ENCODE measurements at places on chromosomes 1 and 21. TPM values are rescaled to one million over a fixed set of nuclear protein-coding genes. Genes with fewer than 3 reads are reported as not detected.

The TNNI3K gene
- 1.4 TPM for total RNA-seq

DNA sequence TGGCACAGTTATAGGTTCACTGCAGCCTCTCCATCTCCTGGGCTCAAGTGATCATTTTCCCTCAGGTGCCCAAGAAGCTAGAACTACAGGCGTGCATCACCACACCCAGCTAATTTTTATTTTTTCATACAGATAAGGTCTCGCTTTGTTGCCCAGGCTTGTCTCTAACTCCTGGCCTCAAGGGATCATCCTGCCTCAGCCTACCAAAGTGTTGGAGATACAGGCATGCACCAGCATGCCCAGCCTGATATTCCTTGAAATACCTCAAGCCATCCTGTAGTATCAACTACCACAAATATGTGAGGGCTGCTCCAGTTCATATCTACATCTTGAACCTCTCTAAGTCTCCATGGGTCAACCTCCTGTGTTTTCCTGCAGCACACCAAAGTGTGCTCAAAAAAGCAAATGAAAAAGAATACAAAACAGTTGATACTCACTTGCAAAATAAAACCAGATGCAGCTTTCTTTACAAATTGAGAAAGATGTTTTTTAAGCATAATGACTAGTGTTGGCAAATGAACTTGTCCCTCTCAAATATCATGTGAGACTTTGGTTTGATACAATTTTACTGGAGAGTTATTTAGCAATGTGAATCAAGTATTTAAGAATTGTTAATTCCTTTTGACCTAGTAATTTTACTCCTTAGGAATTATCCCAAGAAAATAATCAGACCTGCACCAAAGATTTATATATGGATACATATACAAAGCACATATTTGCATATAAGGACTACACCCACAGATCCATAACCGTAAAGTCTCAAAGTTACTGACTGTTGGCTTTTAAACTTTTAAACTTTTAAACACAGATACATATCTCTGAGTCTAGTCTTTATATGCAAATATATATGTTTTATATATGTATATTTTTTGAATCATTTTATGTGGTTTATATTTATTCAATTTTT, 197.7 kb downstream of the NRIP1 start:
- no peaks in the 10 kb centered on the region for H3K36me3 ChIP-seq
- no peak overlapping the region for H3K27ac ChIP-seq
- DNase-seq = no peak
- no peak overlapping the region for H3K4me3 ChIP-seq
- no peaks in the 10 kb centered on the region for H3K27me3 ChIP-seq

- peak; percentile 74 for DNase-seq
- H3K36me3 ChIP-seq = no peaks in the 10 kb centered on the region
- no peaks in the 10 kb centered on the region for H3K4me1 ChIP-seq
These were observed at the start of gene KCNQ4 for GRCh38 chr1:40783001-40783905. Gene KCNQ4, plus strand, starts transcription at chr1:40783787. Its CDS starts 307 bp downstream, at chr1:40784094.

The PADI1 gene
- 1.3 TPM for total RNA-seq

GRCh38 chr1:111290104-111290503, 547 bp upstream of the CHIA start:
- H3K36me3 ChIP-seq = no peaks in the 10 kb centered on the region
- no peaks in the 10 kb centered on the region for H3K27me3 ChIP-seq
- no peak overlapping the region for H3K4me3 ChIP-seq
- no peak overlapping the region for H3K27ac ChIP-seq
- no peak for DNase-seq
- H3K4me1 ChIP-seq = peaks cover 3% of the 10 kb centered on the region

- no peaks in the 10 kb centered on the region for H3K36me3 ChIP-seq
- DNase-seq = peak; percentile 84
- peak within 1 kb of the TSS; percentile 71 for H3K4me3 ChIP-seq
These were observed at the start of gene GLMP for GRCh38 chr1:156295391-156295947. Gene GLMP, minus strand, starts transcription at chr1:156295679. Its CDS starts 34 bp downstream, at chr1:156295645.

- no peaks in the 10 kb centered on the region for H3K27me3 ChIP-seq
- no peak overlapping the region for H3K4me3 ChIP-seq
- H3K4me1 ChIP-seq = no peaks in the 10 kb centered on the region
- no peak for DNase-seq
- H3K36me3 ChIP-seq = no peaks in the 10 kb centered on the region
These were observed 17.7 kb downstream of the PLCH2 start for GRCh38 chr1:2493691-2494322.

DNA sequence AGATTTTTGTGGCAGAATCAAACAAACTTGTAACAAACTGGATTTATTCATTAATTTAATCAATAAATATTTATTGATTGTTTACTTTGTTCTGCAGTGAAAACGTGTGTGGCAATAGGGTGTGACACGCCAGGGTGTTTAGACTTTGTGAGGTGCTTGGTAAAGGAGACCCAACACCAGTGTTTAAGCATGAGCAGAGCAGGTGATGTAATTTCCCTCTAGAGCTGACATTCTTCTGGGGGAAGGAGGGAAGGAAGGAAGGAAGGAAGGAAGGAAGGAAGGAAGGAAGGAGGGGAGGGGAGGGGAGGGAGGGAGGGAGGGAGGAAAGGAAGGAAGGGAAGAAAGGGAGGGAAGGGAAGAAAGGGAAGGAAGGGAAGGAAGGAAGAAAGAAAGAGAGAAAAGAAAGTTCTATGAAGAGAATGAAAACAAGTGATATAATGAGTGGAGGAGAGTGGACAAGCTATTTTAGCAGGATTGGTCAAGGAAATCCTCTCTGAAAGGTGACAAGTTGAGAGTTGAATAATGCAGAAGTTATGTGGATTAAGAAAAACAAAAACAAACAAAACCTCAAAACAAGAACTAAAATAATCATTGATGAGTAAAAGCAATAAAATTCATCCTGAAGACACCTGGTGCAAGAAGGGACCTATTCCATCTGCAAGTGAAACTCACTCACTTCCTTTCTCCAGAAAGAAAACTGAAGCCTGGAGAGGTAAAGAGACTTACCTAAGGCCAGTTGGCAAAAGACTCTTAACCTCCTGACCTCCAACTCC, 60.8 kb downstream of the TSEN15 start:
- H3K4me1 ChIP-seq = no peaks in the 10 kb centered on the region
- H3K27me3 ChIP-seq = no peaks in the 10 kb centered on the region
- no peak overlapping the region for H3K4me3 ChIP-seq
- no peak overlapping the region for H3K27ac ChIP-seq

DNA sequence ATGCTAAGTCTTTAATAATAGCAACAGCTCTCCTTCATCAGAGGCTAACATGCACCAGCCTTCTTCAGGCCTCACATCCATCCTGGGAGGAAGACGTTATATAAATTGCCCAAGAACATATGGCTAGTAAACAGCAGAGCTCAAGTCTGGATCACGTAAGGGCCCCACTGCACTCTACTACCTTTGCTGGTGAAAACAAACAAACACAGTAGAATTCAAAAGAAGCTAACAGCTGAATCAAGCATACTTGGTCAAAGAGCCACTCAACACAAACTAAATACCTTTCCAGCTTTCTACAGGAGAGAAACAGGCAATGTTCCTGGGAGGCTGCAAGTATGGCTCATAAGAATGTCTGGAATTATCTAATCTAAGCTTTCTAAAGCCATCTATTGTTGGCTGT, 66.0 kb downstream of the WLS start:
- H3K4me3 ChIP-seq = no peak overlapping the region
- no peaks in the 10 kb centered on the region for H3K4me1 ChIP-seq
- H3K27ac ChIP-seq = no peak overlapping the region
- no peaks in the 10 kb centered on the region for H3K36me3 ChIP-seq

- peaks cover 3% of the 10 kb centered on the region for H3K4me1 ChIP-seq
- H3K4me3 ChIP-seq = no peak overlapping the region
- no peak for DNase-seq
- no peaks in the 10 kb centered on the region for H3K27me3 ChIP-seq
- no peaks in the 10 kb centered on the region for H3K36me3 ChIP-seq
- no peak overlapping the region for H3K27ac ChIP-seq
These were observed 24.9 kb downstream of the KCNN3 start for GRCh38 chr1:154845174-154845573.

The TRAF3IP3 gene
- total RNA-seq = 16.4 TPM

DNA sequence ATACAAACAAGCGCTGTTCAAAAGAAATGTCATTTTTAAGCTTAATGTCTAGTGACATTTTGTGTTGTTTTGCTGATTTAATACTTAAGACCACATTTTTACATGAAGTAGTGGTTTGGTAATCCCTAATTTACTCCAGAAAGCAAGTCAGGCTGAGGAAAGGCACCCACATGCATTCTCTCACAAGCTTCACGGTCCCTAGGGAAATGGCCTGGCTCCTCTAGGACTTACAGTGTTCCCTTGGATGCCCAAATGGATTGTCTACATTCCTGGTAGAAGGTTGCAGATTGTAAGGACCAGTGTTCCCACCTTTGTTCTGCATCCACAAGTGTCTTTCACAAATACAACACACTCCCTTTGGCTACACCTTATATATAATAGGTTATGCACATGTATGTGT, 9.5 kb downstream of the GPSM2 start:
- no peak for DNase-seq
- no peak overlapping the region for H3K27ac ChIP-seq
- no peaks in the 10 kb centered on the region for H3K27me3 ChIP-seq
- no peaks in the 10 kb centered on the region for H3K4me1 ChIP-seq
- no peak overlapping the region for H3K4me3 ChIP-seq

DNA sequence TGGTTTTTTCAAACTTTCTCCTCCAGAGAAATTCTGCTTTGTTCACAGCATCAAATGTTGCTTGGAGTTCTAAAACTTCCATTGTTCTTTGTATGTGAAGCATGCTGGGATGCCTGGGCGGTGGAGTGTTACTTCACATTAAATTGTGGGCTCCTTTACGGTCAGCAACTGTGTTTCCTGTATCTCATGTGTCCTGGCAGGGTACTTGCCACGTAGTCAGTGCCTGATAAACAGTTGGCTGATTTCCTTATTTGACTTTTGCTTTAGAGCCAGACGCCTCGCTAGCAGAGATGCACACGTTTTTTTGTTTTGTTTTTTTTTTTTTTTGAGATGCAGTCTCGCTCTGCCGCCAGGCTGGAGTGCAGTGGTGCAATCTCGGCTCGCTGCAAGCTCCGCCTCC, 96.7 kb downstream of the UCK2 start:
- no peaks in the 10 kb centered on the region for H3K4me1 ChIP-seq
- H3K36me3 ChIP-seq = no peaks in the 10 kb centered on the region
- H3K4me3 ChIP-seq = no peak overlapping the region
- DNase-seq = no peak
- H3K27ac ChIP-seq = no peak overlapping the region

GRCh38 chr1:17338706-17339493, 30.9 kb downstream of the PADI4 start:
- no peak for DNase-seq
- no peak overlapping the region for H3K27ac ChIP-seq
- no peak overlapping the region for H3K4me3 ChIP-seq
- H3K27me3 ChIP-seq = no peaks in the 10 kb centered on the region

GRCh38 chr1:172431721-172432192, 11.3 kb downstream of the C1orf105 start:
- no peak overlapping the region for H3K27ac ChIP-seq
- H3K27me3 ChIP-seq = no peaks in the 10 kb centered on the region
- no peak for DNase-seq
- H3K36me3 ChIP-seq = no peaks in the 10 kb centered on the region

GRCh38 chr1:111563619-111564018, 56.0 kb upstream of the RAP1A start:
- no peaks in the 10 kb centered on the region for H3K4me1 ChIP-seq
- H3K27me3 ChIP-seq = no peaks in the 10 kb centered on the region
- no peaks in the 10 kb centered on the region for H3K36me3 ChIP-seq
- no peak overlapping the region for H3K27ac ChIP-seq
